GM20000 (cell line): ENCODE measurements at places on chromosomes 4 and X.

DNA sequence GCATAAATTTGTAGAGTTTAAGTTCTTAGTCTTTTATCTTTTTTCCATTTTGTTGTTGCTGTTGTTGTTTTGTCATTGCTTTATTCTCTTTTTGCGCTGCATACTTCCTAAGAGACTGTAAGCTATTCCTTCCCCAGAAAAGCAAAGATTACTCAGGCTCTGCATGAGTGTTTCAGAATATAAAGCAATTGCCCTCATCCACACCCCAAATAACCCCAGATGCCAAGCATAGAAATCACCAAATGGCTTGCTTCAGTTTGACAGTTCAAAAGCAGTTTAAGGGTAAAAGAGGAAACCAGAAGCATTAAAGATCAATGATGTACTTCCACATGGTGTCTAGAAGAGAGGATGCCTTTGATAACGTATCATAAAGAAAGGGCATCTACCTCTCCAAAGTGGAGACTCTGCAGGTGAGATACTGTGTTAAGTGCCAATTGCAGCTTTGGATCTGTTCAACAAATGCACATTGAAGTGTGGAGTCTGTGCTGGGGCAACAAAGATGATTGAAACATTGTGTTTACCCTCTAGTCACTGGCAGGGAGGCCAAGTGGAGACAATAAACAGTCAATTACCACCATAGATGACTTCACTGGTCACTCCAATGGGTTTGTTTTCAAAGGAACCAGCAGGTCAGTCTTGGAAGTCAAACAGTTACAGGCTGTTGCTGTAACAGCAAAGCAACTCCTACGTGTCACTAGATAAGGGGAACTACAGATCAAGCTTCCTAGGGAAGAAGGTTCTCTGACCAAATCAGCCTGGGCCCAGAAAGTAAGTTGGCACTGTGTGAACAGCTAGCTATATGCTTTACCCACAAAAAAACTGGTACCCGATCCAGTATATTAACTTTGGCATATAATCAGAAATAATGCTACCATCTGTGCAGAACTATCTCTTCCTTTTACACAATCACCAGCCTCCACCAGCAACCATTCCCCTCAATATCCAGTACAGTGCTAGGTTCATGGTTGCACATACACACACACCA lies 40.6 kb upstream of the IL21 start:
- no peak for DNase-seq

DNA sequence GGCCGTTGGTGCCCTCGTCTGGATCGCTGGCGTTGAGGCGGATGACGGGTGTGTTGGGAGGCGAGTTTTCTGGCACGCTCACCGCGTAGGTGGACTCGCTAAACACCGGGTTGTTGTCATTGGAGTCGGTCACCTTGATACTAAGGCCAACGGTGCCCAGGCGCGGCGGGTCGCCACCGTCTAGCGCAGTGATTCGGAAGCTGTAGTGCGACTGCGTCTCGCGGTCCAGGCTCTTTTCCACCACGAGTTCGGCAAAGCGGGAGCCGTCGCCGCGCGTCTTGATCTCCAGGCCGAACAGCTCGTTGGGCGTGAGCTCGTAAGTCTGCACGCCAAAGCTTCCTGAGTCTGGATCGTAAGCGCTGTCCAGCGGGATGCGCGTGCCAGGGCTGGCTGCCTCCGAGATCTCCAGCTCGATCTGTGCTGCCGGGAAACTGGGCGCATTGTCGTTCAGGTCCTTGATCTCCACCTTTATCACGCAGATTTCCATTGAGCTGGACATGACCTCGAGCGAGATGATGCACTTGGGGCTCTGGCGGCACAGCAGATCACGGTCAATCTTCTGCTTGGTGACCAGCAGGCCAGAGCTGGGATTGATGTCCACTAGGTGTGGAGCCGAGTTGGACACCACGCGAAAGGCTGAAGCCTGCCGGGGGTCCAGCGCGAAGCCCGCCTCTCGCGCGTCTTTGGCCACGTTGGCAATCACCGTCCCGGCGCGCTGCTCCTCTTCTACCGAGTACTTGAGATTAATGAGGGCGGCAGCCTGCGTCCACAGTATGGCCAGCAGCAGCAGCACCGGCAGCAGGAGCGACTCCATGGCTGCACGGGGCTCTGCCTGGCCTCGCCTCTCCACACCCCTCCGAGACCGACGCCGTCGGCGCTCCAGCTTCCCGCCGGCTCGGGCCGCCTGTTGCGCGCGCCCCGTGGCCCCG lies 2.0 kb downstream of the PCDH19 start:
- DNase-seq, result peak; percentile 7

GRCh38 chrX:21756785-21757529 lies 959 bp downstream of the SMPX start:
- DNase-seq, result no peak

DNA sequence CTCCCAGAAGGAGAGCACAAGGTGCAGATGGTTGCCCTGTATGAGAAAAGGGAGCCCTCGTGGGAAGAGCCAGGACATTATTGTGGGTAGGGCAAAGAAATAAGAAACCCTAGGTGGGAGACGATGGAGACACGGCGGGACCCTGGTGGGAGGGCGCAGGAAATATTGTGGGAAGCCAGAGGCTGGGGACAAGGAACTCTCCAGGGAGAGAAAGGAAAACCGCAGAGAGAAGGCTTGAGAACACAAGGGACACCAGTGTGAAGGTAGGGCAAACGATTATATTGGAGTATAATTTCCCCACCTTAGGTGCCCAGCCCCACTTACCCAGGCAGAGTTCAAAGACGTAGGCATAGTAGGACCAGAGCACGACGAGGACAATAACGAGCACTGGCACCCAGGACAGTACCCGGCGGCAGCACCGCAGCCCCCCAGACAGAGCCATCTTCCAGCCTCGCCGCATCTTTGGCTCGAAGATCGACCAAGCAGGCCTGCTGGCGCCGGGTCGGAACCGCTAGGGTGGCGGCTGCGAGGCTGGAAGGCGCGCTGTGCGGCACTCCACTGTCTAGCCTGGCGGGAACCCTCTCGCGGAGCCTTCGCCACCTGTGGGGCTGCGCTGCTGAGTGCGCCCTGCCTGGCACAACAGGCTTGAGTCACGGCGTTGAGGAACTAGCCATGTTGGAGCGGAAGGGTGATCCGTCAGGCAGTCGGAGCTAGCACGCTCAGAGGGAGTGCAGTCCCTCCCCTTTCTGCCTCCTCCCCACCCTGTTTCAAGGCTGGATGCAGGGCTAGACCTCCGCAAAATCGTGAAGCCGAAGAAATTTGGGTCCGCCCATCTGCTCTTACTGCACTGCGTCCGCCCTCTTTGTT lies at the start of gene ZDHHC15:
ZDHHC15 (minus strand) TSS at position 473 of the 867 bp plus-strand sequence; CDS start at position 460, 13 bp downstream.
- DNase-seq, result no peak

GRCh38 chr4:166017804-166018203 lies 144.8 kb downstream of the TLL1 start:
- no peak for DNase-seq

DNA sequence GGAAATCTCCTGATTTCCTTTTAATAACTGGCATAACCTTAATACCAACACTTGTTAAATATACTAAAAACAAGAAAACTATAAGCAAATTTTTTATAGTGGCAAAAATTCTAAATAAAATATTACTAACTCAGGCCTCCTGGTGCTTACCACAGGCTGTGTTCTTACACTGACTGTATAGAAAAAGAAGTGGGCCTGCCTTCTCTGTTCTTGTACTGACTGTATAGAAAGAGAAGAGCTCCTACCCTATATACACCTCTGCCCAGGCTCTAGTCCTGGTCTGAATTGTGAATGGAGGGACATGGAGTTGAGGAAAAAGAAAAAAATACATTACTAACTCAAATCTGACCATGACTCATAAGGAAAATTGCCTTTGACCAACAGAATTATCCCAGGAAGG lies 7.5 kb downstream of the ZNF41 start:
- no peak for DNase-seq

DNA sequence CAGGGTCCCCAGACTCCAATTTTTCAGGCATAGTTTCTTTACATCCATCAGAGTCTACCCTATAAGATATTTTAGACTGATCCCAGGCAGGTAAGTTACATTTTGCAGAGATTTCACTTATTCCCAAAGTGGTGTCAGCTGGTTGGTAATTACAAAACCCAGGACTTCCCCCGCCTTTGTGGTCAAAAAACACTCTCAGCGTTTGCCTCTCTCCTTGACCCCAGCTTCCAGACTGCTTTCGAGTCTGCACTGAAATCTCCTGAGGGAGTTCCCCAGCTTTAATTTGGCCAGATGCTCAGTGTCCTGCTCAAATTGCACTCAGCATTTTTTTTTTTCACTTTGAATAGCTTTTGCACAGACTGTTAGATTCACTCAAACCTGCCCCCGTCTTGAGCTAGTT lies 11.2 kb upstream of the AMOT start:
- DNase-seq, result peak; percentile 63

DNA sequence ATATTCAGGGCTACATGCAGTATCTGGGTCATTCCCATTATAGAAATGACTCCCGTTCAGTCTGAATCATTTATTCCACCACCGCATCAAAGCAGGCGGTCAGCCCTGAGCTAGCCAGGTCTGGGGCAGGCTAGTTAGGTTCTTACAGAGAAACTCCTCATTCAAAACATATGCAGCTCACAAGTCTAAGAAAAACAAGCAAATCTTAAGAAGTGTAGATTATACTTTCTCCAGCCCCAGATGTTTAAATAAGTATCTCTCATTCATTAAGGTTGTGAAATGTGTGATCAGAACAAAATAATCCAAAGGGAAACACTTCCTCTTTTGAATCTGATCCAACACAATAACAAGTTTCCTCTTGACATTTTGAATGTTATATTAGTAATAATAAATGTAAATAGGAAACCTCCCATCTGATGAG lies 441.9 kb downstream of the INPP4B start:
- no peak for DNase-seq

- DNase-seq, result no peak
These were observed 101.5 kb downstream of the RCHY1 start for GRCh38 chr4:75412746-75413145.

DNA sequence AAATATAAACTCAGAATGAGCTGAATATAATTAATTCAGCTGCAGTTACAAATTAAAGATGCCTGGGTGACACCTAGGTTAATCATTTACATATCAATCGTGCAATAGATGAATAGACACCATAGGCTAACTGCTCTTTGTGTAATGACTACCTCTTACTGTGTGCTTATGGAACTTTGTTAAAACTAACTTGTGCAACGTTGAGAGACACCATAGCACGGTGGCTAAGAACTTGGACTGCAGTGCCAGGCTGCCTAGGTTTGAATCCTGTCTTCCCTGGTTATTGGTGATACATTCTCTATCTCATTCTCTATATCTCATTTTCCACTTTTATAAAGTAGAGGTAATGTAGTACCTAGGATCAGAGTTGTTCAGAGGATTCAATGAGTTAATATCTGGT lies 46.9 kb downstream of the SMAD1 start:
- no peak for DNase-seq

GRCh38 chr4:54038056-54038455 lies 26.3 kb downstream of the CHIC2 start:
- DNase-seq, result no peak

- DNase-seq, result peak; percentile 30
These were observed 1.3 kb downstream of the PCDH7 start for GRCh38 chr4:30721185-30722091.

DNA sequence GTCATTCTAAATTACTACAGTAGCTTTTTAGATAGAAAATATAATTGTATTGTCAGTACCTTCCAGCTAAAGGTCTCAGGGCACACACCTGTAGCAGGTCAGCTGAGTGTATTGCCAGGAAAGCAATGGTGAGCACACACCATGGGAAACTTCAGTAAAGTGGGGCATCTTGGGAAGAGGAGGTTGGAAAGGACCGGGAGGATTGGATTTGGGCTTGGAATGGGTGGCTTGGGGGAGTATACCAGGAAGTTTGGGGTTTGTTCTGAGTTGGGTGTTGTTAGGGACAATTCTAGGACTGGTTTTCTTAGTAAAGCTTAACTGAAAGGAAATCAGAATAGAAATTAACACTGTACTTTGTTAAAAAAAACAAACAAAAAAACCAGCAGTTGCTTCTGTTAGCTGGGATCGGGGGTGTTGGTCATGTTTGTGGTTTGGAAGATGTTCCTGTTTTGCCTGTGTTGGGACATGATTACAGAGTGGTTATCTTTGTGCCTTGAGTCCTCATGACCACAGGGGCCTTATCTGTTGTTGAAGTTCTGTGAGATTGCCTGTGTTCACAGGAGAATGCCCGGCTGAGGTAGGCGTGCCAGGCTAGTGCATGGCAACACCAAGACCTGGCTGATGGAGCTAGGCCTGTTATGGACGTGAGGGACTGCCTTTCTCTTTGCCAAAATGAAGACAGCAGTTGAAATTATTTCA lies 35.1 kb downstream of the PRIMPOL start:
- DNase-seq, result no peak

GRCh38 chr4:168551211-168551610 lies 54.4 kb downstream of the PALLD start:
- DNase-seq, result no peak

DNA sequence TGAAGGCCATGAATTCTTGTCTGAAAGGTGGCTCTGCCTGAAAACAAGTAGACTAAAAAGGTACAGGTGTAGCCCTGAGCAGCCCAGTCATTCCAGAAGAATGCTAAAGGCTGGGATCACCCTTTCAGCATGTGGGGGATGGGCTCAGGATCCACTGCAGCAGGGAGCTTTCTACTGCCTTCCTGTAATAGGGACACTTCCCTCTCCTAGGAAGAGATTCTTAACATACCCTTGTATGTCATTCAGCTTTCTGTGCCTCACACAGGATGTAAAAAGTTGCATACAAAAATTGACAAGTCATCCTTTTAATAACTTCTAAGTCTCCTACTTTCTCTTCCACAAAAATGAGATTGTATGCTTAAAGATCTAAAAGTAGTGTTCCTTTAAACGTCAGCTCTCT lies 123.3 kb downstream of the ZNF518B start:
- no peak for DNase-seq

GRCh38 chrX:134548257-134549201 lies 88.6 kb downstream of the HPRT1 start:
- no peak for DNase-seq

DNA sequence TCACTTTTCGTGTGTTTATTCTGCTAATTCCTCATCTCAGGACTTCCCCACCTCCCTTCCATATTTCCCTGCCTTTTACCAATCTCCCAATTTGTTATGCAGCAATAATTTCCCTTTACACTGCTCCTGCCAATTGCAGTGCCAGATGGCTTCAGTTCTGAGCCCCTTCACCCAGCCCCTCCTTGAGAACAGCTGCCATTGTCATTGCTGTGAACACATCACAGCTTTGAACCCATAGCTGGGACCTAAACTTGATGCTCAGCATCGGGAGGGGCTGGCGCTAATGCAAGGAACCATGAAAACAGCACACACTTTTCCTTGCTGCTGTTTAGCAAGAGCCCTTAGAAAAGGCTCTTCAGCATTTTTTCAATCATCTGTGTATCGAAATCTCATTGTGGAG lies 104.9 kb downstream of the ALPK1 start:
- no peak for DNase-seq
